Stimulated activated CD8-positive, alpha-beta memory T cell treated with anti-CD3 and anti-CD28 coated beads, Interleukin-2, amount 100 ng/mL, for 1 hour (primary cell): ENCODE measurements at places on chromosomes 2 and 18.

DNA sequence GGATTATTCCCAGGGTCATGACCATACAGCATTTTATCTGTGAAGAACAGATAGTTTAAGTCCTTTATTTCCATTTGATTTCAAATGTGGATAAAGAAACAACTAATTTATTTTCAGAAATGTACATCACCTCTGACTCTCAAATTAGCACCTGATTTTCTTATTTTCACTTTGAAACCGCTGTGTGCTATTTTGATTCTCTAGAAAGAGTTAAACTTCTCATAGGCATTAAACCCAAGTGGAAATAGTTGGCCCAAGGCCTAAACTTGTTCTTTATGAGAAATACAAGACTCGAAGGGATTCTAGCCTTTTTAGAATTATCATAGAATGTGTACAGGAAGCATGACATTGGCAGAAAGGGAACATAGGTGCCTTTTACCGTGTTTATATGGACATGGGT, 41.5 kb upstream of the LTBP1 start:
- no peak for DNase-seq

- DNase-seq, result no peak
Observed at GRCh38 chr2:224442071-224442967, 40.4 kb upstream of the FAM124B start.

DNA sequence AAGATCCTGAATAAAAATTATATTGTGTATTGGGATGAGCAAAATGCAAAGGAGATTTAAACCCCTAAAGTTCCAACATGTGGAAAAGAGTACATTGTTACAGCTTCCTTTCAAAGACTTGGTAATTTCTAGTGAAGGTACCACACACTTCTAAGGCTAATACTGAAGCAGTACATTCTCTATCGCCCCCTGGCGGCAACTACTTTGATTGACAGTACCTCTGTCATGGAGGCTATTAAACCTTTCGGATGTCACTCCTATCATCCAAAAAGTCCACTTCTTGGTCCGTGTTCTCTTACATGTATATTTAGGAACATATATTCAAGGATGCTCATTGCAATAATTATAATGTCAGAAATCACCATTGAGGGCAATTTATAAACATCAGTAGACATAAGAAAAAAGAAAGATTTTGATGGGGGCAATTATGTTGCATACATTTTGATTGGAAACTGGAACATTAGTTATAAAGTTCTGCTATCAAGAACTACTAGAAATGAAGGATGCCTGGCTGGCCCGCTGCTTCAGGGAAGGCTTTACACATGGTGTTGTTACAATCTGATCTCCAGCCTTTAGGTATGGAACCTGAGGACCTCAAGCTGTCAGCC, 601.6 kb downstream of the CPS1 start:
- DNase-seq, result peak; percentile 5

DNA sequence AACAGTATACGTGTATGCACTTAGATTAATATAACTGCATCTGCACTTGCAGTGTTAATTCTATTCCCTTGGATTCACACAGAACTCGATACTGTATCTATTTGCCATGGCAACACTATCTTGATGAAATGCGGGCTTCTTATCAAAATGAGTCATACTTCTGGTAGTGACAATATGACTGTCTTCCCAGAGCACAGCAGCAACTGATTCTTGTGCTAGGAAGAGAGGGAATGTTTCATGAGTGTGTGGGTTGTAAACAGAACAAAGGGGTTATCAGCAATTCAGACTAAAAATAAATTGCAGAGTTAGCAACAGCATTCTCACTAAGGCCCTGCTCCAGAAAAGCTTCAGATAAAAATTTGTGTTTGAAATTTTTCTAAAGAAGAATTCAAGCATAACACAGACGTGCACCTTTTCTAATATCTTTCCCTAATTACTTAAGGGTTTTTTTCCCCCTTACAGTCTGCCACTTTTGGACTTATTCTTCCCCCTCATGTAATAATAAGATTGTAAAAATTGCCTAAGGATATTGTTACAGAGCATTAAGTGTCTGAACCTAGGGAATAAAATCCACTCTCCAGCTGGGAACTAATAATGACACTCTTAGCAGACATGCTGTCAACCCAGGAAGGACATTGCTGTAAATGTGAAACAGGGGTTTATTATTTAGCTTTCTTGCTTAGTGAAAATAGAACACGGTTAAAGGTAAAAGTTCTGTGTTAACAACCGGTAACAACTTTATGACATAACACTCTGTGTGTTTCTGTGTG, 99.9 kb upstream of the SLC38A11 start:
- no peak for DNase-seq
